ENCODE measurements at places on chromosomes 5 and 9.

GRCh38 chr5:111070272-111071134 lies 1.0 kb upstream of the TSLP start:
- DNase-seq = no peak

GRCh38 chr9:70798018-70798417 lies 323.4 kb downstream of the TRPM3 start:
- no peak for DNase-seq

DNA sequence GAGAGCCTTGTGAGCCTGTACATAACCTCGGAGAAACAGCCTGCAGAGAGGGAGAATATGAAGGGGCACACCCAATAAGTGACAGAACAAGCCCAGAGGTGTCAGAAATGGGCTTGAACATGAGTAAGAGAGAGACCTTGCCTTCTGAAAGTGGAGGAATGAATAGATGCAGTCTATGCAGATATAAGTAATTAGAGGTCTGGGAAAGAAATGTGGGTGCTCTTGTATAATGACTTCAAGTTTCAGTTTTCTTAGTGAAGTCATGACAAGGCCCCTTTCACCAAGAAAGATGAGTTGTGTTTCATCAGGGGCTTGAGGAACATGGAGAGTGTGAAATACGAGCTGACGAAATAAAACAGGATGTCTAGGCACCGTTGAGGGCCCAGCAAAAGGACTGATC lies 15.1 kb downstream of the GRAMD2B start:
- no peak for DNase-seq

- DNase-seq = peak; percentile 25
These were observed 2.8 kb downstream of the CD74 start for GRCh38 chr5:150409638-150410523.

DNA sequence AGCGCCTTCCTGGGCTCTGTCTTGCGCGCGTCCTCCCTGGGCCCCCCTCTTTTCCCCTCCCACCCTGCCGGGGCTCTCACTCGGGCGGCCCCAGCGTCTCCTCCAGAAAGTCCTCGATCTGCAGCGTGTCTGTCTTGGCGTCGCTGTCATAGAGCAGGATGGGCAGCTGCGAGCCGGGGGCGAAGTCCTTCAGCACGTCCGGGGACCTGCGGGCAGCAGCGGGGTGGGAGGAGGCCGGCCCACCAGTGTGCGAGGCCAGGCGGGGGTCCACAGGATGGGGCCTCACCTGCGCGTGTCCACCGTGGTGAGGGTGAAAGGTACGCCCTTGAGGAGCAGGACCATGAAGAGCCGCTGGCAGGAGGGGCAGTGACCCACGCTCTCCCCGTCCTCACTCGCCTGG lies 1.0 kb downstream of the CLIC3 start:
- DNase-seq = no peak

GRCh38 chr5:135034236-135034962 lies 371 bp upstream of the PITX1 start:
- no peak for DNase-seq

GRCh38 chr5:53827211-53827651 lies 266.8 kb downstream of the NDUFS4 start:
- DNase-seq = no peak

DNA sequence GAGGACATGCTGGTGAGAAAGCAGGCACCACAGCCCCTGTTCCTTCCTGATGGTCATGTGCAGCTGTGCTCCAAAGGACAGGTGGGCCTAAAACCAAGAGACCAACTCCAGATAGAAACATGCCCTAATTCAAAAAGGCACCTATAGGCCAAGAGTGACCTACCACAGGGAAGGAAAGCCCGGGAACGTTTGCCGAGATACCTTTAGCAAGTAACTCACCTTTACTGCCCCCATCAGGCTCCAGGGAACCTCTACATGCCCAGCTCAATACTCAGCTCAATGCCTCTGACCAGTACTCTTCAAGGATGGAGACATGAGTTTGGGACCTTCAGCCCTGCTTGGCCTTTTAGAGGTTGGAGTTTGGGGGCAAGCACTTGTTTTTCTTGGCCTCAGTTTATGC lies 172.8 kb upstream of the FSTL4 start:
- no peak for DNase-seq

- no peak for DNase-seq
These were observed 72.4 kb upstream of the GNAQ start for GRCh38 chr9:78103971-78104433.

- DNase-seq = no peak
These were observed 39.5 kb downstream of the MED10 start for GRCh38 chr5:6338871-6339270.

GRCh38 chr9:75186767-75187380 lies 98.6 kb downstream of the OSTF1 start:
- DNase-seq = no peak

GRCh38 chr5:179852993-179853547 lies 5.5 kb downstream of the MRNIP start:
- DNase-seq = no peak

GRCh38 chr9:37976714-37977477 lies 73.0 kb upstream of the SLC25A51 start:
- no peak for DNase-seq

DNA sequence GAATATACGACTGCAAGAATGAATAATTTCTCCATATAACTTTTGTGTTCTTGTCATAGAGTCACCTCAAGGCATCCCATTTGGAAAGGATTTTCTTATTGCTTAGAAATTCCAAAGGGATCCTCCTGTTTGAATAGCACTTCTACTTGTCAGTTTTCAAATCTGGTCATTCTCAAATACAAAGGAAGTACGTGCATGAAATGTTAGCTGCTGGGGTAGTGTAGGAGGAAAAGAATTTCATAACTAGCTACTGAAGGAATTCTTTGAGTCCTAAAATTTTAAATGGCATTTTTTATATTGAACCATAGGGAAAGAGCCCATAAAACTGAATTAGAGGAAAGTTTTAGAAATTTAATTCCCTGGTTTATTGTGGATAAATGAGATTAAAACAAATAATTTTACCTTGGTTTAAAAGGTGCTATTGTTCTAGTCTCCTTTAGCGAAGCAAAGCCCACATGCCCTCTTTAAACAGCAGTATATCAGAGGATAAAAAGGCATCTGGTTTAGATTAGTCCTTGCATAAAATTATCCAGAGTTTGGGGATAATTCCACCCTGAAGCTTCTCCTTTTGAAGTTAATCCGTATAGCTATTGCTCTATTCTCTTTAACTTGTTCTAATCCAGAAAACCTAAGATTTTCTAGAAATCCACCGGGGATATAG lies 2.0 kb upstream of the MPDZ start:
- no peak for DNase-seq

GRCh38 chr5:92070786-92071185 lies 687.7 kb upstream of the ARRDC3 start:
- DNase-seq = no peak

GRCh38 chr5:169695919-169696490 lies 58.9 kb downstream of the DOCK2 start:
- no peak for DNase-seq

- no peak for DNase-seq
These were observed 89.0 kb upstream of the ARAP3 start for GRCh38 chr5:141771031-141771430.

DNA sequence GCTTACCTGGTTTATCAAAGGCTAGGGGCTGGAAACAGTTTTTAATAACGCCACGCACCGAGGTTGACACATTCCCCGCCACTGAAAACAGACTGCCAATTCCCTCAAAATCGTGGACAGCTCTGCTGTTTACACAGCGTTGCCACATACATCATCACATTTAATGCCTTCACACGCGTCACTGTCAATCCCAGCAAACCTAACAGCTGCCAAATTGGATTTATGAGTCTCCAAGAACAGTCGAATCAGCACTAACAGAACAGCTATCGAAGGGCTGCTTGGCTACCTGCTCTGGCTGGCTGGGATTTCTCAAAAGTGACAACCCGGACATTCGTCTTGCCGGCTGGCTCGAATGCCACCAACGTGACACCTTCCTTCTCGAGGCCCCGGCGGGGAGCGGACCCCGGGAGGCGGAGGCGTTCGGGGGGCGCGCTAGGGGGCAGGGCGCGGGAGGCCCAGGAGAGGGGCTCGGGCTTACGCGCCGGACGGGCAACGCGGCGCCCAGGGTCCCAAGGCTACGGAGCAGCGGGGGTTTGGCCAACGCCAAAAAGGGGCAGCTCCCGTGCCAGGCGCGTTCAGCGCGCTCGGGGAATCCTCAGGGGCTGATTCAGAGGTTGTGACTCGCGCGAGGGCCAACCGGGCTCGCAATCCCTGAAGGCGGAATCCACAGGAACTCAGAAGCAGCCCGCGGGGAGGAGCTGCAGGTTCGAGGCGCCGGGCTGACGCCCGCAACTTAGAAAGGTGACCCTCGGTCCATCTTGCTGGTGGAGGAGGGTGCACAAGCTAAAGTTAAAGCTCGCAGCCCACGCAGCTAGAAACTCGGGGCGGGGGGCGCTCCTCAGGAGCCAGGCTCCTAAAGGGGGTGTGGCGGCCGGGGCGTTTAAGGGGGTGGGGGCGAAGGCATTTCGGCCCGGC lies 1.2 kb downstream of the CDC14B start:
- no peak for DNase-seq

DNA sequence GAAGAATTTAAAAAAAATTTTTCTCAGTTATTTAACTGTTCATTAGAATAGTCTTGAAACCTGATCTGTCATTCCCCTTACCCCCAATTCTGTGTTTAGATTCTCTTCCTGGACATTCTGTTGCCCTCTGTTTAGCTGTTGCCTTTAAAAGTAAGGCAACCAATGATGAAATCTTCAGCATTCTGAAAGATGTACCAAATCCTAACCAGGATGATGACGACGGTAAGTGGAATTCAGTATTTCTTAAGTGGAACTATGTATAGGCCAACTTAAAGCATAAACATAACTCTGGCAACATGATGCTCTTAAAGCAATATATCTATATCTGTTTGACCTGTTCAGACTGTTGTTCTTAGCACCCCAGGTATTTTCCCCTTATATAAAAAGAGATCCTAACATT lies 27.2 kb downstream of the NCBP1 start:
- DNase-seq = no peak

DNA sequence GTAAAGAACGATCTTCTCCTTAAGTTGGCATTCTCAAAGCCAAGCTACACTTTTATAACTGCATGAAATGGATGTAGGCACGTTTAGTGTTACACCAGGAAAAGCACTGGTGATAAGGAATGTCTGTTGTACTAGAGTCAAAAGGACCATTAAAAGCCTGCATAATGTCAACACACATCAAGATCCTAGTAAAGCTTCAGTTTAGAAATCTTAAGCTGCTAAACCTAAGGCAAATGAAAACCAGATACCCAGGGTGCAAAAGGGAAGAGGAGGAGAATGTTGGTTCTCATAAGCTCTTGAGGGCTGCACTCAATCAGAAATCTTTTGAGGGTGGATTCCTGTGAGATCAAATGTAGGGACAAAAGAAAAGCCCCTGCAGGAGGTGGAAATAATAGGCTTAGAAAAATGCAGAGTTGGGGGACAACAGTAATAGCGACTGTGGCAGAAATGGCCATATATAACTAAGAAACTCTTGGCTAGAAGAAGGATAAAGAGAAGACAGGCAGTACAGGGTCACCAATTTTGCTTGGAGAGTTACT lies 148.2 kb downstream of the FBXL17 start:
- no peak for DNase-seq

DNA sequence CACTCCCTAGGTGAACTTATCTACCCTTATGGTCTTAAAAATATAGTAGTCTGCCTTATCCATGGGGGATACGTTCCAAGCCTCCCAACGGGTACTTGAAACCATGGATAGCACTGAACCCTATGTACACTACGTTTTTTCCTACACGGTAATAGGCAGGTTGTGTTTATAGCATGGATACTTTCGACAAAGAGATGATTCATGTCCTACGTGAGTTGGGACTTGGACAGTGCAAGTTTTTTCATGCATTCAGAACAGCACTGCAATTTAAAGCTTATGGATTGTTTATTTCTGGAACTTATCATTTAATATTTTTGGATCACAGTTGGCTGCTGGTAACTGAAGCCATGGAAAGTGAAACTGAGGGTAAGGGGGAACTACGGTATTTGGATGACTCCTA lies 88.1 kb downstream of the CNTLN start:
- no peak for DNase-seq

- DNase-seq = no peak
These were observed 213.3 kb downstream of the TENT4A start for GRCh38 chr5:6926491-6927038.

- DNase-seq = no peak
These were observed 71.0 kb downstream of the FER start for GRCh38 chr5:108818613-108819272.

DNA sequence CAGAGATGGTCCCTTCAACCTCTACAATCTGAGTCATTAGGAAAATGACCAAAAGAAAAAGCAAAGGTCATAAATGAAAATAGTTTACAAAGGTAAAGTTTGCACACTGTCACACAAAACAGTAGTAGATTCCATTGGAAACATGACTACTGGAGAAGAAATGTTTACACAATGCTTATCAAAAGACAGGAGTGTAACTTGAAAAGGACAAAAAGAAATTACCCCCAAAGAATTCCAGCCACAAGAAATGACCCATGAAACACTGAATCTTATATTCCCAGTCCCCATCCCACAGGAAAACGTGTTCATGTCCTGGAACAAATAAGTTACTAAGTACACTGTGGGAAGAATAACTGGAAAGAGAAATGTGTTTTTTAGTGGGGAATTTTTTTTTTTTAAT lies 385.1 kb downstream of the SEMA5A start:
- DNase-seq = no peak

DNA sequence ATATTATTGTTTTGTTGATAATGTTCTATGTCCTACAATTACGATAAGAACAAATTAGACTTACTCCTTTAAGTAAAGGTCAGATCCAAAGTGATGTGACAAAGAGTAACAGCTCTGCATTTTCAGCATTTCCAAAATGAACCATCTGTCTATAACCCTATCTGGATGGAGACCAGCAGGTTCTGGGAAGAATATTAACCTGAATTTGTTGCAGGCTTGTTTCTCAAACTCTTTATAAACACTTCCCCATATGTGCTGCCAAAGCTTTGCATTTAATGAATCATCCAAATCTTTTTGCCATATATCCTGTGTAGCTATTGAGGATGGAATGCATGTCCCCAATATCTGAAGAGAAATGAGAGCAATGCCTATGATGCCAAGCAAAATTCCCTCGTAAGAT lies 198.9 kb upstream of the SLC27A6 start:
- DNase-seq = no peak

DNA sequence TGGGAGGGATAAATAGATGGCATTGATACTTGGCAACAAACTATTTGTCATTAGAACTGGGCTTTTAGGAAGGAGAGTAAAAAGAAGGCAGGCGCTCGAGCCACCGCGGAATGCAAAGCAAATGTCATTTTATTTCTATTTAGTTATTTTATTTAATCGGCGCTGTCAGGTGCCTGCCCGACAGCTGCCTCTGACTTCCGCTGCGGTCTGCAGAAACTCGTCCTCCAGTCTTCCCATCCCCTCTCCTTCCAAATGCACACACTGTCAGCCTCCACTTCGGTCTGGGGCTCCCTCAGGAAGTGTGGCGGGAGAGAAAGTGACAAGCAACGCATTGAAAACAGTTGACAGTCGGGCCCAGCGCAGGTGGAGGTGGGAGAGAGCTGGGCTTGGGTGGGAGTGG lies 29.3 kb downstream of the ASS1 start:
- no peak for DNase-seq

DNA sequence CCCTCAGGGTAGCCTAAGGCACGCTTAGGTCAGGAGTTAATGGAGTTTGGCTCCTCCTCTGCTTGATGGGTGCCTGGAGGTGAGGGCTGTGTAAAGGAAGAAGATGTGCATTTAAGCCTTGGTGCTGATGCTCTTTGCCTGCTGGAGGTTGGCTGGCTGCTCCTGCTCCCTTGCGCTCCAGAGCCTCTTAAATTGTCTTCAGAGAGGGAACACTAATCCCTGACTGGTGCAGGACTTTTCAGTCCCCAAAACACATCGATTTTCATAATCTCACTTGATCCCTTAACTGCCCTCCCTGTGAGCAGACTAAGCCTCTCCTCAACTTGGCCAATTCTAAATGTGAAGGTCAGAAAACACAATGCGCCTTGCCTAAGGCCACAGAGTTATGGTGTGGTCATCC lies 16.2 kb upstream of the TCOF1 start:
- no peak for DNase-seq

Measured in T-helper 22 cell (primary cell).